ENCODE measurements at places on chromosomes 4 and X. TPM values are rescaled to one million over a fixed set of nuclear protein-coding genes. Genes with fewer than 3 reads are reported as not detected.

Gene APOO
- 36.6 TPM for total RNA-seq

Gene SPANXN3
- not detected for total RNA-seq

Gene TLL1
- 4.8 TPM for total RNA-seq

Gene HGFAC
- not detected for total RNA-seq

Gene TCEAL7
- total RNA-seq: 2.2 TPM

Gene XIAP
- 72.4 TPM for total RNA-seq

Gene CENPVL1
- not detected for total RNA-seq

Gene LONRF3
- total RNA-seq: 9.8 TPM

Gene PDGFRA
- total RNA-seq: 60.6 TPM

Gene FMR1
- 44.7 TPM for total RNA-seq

Gene RAB39B
- total RNA-seq: 0.79 TPM

Gene TBC1D1
- 50.2 TPM for total RNA-seq

Gene CXCL6
- 0.22 TPM for total RNA-seq

Gene SLC25A5
- 1,087 TPM for total RNA-seq

Gene CENPE
- 1.9 TPM for total RNA-seq

Gene XAGE1B
- not detected for total RNA-seq

Gene NONO
- total RNA-seq: 197 TPM

Gene FAT4
- total RNA-seq: 28.4 TPM

Gene FMR1NB
- not detected for total RNA-seq

Gene WDR13
- total RNA-seq: 139 TPM

Gene UCP1
- total RNA-seq: not detected

Gene FREM3
- not detected for total RNA-seq

Gene RHOXF2B
- total RNA-seq: not detected

Gene ACOX3
- 26.0 TPM for total RNA-seq

Gene CT55
- not detected for total RNA-seq

Gene ZCCHC13
- total RNA-seq: not detected

Gene GK2
- not detected for total RNA-seq

Gene UGT2B7
- 0.73 TPM for total RNA-seq

Gene TKTL2
- total RNA-seq: 0.22 TPM

Gene ARHGAP24
- 6.7 TPM for total RNA-seq

Gene GAGE12E
- total RNA-seq: not detected

Gene LRP2BP
- 1.3 TPM for total RNA-seq

Gene SPIN4
- total RNA-seq: 4.5 TPM

Gene GAGE13
- total RNA-seq: not detected

Gene GALNTL6
- total RNA-seq: 0.27 TPM

Gene SPANXA1
- not detected for total RNA-seq

Gene EDNRA
- 1.6 TPM for total RNA-seq

Gene DDIT4L
- total RNA-seq: 5.8 TPM

Gene TEX13D
- not detected for total RNA-seq

Gene SLITRK4
- total RNA-seq: 1.1 TPM

Gene CXCL8
- 0.78 TPM for total RNA-seq

Gene FGF13
- 2.3 TPM for total RNA-seq

Gene IQCM
- total RNA-seq: 5.2 TPM

Gene SLC2A9
- 4.8 TPM for total RNA-seq

Gene CLDN2
- total RNA-seq: 0.09 TPM

Gene SPANXN4
- total RNA-seq: not detected

Gene FAT1
- 337 TPM for total RNA-seq

Gene TKTL1
- not detected for total RNA-seq

Gene UTP3
- total RNA-seq: 15.8 TPM

Gene LRCH2
- total RNA-seq: 0.43 TPM

Gene MAGEA1
- total RNA-seq: not detected

Gene CCDC158
- total RNA-seq: not detected

Measured in mucosa of descending colon (tissue), 3 donors.